ENCODE measurements at places on chromosomes 2 and 18.

DNA sequence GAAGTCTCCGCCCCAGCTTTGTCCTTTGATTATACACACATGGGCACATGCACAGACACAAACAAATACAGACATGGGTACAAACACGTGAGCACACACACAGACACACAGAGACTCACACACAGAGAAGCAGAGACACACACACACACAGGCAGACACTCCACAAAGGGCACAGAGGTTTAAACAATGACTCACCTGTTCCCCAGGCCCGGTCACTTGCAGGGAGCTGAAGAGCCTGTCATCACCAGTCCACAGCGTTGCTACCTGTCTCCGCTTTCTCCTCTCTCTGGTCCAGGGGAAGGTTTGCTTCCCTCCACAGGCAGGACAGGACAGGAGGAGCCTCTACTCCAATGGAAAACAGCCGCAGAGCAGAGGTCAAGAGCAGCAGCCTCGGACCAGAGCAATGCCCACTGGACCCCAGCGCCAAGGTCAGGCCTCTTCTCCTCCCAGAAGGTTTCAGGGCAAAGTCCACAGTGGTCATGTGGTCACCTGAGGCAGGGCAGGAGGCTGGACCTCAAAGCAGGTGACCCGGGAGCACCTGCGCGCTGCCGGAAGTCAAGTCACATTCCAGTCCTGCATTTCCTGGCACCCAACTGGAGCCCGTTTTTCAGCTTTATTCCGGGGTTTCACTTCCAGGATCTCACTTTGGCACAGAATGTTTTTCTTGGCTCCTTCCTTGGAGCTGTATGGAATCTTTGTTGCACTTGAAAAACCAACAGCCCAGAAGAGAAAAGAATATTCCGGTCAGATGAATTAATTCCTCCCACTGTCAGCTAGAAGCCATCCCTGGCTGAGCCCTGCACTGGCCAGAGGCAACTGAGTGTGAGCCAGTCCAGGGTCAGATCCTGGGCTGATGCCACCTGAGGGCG is at the start of gene RAB17:
TSS of gene RAB17 (minus strand) at position 463 of the 869 bp plus-strand sequence. CDS start 4,580 bp downstream, outside the sequence.
- DNase-seq, result no peak

DNA sequence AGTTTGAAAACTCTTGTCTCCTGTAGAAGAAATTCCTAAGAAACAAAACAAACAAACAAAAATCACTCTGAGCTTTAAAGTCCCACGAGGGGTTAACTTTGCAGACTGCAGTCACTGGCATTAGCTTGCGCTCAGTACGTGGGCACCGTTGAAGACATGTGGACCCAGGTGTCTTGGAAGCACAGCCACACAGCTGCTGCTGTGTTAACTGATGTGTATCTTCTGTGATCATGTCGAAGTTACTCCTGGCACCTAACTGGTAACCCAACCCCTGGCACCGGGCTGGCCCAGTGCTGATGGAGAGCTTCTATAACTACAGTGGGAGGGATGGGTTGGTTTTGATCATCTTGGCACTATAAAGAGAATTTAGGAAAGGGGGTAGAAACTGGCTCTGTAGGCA is 51.6 kb upstream of the FHL2 start:
- DNase-seq, result no peak

GRCh38 chr2:182915369-182916326 is 49.2 kb upstream of the FRZB start:
- DNase-seq, result peak; percentile 78

DNA sequence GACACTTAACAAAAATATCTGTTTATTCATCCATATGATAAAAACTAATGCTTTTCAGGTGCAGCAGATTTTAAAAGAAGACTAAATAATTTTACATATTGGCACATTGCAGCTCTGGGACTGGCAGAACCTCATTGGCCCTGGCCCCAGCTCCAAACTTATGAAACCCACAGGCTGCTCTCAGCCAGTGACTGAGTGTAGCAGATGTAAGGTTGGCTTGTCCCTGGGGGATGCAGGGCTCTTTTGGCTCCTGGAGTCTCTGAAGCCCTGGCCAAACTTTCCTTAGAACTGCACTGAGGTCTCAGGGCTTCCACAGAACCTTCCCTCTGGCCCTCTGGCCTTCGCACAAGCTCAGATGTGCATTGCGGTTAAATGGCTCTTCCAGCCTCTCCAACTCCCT is 725.0 kb upstream of the SOX11 start:
- no peak for DNase-seq

GRCh38 chr2:18651842-18652774 is 62.7 kb upstream of the NT5C1B start:
- DNase-seq, result peak; percentile 78

DNA sequence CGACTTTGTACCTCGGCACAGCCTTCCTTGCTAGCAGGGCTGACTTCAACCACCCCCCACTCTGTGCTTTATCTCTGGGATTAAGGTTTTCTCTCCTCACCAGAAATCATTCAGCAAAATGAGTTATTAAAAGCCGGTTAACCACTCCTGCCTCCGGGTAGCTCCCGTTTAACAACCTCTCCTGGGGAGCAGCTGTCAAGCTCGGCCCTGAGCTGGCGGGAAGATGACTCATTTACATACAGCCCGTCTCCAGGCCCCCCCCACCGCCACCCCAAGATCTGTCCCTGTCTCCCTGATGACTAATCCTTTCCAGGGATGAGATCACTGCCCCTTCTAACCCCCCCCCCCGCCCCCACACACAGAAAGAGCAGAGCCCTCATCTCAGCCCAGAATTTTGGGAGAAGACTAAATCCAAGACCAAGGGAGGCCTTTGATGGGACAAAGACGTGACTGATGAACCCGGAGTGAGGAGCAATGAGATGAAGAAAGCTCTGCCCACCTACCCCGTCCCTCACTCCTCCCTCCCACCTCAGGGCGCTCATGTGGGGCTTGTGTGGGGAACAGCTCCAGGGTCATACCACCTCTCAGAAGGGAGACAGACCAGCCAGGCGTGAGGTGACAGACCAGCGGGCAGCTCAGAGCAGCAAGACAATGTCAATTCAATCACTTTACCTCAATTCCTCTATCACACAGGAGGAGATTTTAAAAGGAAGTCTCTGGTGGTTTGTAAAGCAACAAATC is 131.4 kb downstream of the MSH2 start:
- peak; percentile 94 for DNase-seq

GRCh38 chr2:34365932-34366331 is 766.8 kb upstream of the FAM98A start:
- no peak for DNase-seq
